ENCODE measurements at places on chromosomes 1 and 21.

DNA sequence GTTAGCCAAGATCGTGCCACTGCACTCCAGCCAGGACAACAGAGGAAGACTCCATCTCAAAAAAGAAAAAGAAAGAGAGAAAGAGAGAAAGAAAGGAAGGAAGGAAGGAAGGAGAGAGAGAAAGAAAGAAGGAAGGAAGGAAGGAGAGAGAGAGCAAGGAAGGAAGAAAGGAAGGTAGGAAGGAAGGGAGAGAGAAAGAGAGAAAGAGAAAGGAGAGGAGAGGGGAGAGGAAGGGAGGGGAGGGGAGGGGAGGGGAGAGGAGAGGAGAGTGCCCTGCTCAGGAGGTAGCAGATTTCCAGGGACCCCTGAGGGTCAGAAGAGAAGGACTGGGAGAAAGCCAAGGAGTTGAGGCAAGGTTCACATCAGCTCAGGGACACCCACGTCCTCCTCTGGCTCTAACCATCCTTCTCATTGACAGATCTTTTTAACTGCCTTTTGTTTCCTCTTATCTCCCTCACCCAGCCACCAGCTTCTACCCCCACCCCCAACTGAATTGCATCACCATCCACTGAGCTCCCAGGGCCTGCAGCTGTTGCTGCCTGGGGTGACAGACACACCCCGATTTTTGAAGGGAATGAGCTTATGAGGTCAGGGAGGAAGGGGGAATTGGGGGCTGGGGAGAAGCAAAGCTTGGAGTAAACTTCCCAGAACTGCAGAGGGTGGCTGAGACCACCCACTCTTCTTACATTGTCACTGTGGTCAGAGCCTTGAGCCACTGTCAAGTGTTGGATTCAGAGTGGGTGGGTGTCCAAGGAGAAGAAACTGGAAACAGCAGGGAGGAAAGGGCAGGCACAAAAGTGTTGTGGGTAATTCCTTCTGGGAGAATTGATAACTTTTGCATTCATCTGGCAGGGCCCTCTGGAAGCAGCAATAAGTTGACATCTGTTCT, 91.6 kb downstream of the GLUL start:
- DNase-seq, result peak; percentile 66

- DNase-seq, result no peak
Observed at GRCh38 chr1:209673631-209674417, 1.4 kb upstream of the G0S2 start.

GRCh38 chr1:3912809-3913685, 13.0 kb upstream of the C1orf174 start:
- no peak for DNase-seq

- DNase-seq, result no peak
Observed at GRCh38 chr1:203046984-203047630, 20.8 kb downstream of the PPFIA4 start.

Data from ascending aorta (tissue), 2 donors.